ENCODE measurements at places on chromosomes 3 and 15.

DNA sequence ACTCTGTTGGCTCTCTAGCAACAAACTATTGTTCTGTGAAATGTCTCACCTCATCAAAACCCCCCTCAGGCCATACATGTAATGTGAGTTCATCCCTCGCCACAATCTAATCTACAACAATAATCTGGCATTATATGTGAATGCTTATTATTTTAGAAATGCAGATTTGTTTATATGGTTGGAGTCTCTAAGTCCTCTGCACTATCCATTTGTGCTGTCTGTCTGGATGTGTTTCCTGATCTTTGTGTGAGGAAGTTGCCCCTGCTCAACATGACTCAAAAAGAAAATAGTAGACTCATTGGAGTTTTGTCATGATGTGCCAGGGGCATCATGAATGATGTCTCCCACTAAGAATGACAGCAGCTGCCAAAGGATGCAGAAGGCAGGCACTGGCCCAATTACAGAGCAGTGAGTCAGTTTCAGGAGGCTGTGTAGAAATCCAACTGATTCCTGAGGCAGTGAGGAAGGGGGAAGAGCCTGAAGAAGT is 161.6 kb upstream of the PDZRN3 start:
- DNase-seq, result no peak

DNA sequence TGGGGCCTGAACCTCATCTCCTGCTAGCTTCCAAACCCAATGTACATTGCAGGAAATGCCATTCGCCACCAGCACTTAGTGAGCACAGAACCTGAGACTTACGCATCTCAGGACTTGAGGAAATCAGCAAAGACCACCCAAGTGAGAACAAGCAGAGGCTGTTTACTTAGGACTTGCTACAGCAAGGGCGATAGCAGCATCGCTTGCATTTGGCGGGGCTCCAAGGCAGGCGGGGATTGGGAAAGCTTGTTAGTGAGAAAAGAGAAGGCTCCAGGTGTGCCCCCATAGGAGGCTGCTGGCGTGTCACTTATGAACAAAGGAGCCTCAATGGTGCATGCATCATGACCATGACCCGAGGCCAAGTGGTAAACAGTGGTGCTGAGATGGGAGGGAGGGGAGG is 19.7 kb downstream of the SLC6A20 start:
- DNase-seq, result no peak

DNA sequence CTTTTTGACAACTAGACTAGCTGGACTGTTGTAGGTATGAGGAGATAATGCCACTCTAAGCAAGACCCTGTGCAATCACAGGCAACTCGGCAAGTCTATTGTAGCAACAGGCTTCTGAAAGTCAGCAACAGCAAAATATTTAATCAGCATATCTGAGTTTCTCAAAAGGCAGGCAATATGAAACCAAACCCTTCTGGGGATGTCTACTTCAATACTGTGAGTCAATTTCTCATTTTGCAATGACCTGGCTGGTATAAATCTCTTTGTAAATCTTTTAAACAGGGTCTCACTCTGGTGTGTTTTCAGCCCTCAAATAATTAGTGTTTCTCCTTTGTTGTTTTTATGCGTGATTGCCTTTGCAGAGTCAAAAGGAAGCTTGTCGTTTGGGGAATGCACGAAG is 1044.5 kb downstream of the NTRK3 start:
- no peak for DNase-seq

DNA sequence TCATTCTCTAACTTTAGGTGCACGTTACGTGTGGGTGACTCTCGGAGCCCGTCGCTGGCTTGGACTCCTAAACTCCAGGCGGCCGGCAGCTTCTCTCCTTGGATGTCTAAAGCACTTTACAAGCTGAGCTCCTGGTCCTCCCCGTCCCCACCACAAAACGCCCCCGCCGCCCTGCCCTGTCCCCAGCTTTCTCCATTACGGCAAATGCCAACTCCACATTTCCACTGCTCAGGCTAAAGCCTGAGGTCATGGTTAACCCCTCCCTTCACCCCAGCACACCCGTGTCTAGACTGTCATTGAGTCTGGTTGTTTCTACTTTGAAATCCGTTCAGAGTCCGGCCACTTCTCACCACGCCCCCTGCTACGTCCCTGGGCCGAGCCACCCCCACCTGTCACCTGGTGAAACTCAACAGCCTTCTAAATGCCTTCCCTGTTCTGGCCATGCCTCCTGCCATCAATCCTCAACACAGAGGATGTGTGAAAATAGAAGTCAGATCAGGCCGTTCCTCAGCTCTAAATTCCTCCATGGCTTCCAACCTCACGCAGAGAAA is 8.1 kb upstream of the PCSK6 start:
- no peak for DNase-seq

DNA sequence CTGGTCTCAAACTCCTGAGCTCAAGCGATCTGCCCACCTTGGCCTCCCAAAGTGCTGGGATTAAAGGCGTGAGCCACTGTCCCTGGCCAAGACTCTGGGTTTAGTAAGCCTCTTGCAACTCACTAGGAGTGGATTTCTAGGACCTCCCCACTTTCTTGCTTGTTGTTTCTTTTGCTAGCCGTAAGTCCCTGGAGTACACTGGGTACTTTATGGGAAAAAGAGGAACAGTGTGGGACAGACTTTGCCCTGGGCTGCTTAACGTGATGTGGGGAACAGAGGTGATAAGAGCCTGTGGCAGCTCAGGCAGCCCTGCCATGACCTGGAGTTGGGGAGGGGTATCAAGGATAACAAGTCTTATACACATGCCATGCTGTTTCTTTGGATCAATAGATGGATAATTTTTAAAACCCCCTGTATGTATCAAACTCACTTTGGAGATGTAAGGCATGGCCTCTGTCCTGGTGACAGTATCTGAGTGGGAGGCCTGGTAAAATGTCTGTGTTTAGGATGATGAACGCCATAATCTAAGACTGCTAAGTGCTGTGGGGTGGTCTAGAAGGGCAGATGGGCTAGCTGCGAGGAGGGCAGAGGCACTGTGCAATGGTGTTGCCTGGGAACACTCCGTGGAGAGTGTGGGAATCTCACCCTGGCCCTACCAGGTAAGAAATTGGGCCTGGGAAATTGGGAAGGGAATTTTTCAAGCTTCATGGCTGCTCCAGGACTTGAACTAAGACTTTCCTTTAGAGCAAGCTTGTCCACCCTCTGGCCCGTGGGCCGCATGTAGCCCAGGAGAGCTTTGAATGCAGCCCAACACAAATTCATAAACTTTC is 54.8 kb downstream of the SMAD3 start:
- no peak for DNase-seq

GRCh38 chr3:109851854-109852253 is 514.5 kb upstream of the DPPA4 start:
- no peak for DNase-seq

- no peak for DNase-seq
These were observed 14.7 kb upstream of the LRRFIP2 start for GRCh38 chr3:37189109-37189508.

GRCh38 chr3:188722963-188723362 is 448.8 kb upstream of the TPRG1 start:
- no peak for DNase-seq

GRCh38 chr3:135213822-135214221 is 418.8 kb downstream of the EPHB1 start:
- no peak for DNase-seq

GRCh38 chr15:82081914-82082762 is 36.3 kb upstream of the MEX3B start:
- DNase-seq, result no peak

DNA sequence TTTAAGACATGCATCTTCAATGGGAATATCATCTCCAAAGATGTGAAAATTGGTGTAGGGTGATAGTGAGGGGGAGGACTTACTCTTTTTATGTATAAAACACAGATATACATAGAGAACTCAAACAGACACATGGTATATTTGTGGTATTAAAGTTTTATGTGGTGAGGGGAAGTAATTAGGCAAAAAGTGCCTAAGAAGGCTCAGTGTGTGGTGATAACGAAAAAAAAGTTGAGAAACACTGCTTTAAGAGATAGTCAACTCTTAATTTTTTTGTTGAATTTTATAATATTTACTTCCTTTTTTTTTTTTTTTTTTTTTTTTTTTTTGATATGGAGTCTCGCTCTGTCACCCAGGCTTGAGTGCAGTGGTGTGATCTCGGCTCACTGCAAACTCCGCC is 174.2 kb upstream of the FRMD4B start:
- no peak for DNase-seq

GRCh38 chr3:52349611-52350395 is 33.7 kb downstream of the DNAH1 start:
- DNase-seq, result no peak

DNA sequence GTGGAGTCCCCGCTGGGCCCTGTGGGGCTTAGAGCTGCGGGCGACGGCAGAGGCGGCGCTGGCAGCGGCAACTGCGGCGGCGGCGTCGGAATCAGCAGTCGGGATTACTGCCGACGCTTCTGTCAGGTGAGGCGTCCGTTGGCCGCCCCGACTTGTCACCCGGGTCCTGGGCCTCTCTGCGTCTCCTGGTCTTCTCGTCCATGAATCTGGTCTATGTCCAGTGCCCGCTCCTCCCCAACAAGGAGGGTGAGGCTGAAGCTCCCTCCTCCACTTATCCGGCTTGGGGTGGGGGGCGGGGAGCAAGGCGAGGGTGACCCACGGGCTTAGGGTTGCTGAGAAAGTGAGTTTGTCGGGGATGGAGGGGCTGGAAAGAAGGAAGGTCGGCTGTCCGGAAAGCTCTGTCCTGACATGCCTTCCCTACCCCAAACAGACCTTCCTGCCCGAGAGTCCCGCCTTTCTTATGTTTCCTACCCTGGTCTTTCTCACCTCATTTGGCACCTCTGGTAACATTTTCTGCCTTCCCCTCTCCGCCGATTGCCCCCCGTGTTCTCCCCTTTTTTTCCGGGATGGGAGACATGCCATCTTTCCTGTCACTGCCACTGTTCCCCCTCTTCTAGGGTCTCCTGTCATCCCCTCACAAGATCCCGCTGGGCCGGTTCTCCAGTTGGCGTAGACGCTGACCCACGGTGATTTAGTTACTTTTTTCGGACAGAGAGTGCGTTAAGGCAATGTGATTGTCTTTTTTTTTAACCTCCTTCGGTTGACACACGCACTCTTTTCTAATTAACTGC is 520 bp downstream of the ZNF654 start:
- peak; percentile 6 for DNase-seq

DNA sequence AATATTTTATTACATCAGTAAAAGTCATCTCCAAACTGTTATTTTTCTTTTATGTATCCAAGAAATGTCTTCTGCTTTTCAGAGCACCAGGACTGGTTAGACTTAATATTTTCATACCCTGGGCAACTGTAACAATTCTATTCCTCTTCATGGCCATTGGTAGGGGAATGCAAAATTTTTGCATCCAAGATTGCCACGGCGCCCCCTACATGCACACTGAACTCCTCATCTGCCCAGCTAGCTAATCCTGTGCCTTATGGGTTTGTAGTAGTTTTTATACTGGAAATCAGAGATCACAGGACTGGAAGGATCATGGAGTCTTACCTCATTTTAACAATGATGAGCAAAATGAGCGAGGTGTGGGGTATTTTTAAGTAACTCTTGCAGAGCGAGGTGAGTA is 74.2 kb downstream of the CRTC3 start:
- DNase-seq, result no peak

DNA sequence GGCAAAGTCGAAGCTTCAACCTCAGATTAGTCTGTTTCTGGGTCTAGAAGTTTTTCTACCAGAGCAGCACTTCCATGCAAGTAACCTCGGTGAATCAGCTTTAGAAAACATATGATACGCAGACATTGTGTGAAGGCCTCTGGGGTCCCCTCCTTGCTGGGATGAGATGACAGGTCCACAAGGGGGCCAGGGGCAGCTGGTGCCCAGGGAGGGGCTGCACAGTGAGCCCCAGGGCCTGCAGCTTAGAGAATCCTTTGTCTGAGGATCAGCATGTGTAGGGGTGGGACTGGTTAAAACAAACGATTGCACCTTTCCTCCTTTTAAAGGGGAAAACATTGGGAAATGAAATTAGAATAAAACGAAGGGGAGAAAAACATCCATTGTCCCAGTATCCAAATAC is 47.5 kb upstream of the TLE3 start:
- DNase-seq, result no peak

GRCh38 chr3:133169331-133170068 is 131.3 kb downstream of the TMEM108 start:
- DNase-seq, result no peak

GRCh38 chr3:148202386-148202785 is 495.3 kb upstream of the AGTR1 start:
- DNase-seq, result no peak

DNA sequence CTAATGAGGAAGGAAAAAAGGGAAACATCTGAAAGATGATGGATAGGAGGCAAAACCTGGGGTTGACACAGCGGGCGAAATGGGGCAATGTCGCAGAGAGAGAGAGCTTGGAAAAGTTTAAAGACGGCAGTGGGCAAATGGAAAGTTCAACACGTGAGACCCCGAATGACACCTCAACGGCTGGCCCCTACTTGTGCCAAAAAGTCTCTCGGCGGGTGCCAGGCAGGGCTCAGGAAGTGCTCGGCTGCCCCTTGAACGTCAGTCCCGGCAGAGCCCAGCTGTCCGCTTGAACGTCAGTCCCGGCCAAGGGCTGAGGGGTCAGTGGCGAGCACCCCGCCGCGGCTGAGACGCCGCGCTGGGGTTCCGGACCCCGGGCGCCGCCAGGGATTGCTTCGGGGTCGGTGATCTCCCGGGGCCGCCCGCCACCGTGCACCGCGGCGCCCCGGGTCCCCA is 658 bp downstream of the EOGT start:
- no peak for DNase-seq

DNA sequence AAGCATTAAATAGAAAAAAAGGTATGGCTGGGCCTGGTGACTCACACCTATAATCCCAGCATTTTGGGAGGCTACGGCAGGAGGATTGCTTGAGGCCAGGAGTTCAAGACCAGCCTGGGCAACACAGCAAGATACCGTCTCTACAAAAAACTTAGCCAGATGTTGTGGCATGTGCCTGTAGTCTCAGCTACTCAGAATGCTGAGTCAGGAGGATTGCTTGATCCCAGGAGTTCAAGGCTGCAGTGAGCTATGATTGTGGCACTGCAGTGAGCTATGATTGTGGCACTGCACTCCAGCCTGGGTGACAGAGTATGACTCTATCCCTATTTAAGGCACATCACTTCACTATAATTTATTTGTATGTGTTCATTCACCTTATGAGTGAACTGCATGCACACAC is 54.3 kb downstream of the SLC4A7 start:
- no peak for DNase-seq

DNA sequence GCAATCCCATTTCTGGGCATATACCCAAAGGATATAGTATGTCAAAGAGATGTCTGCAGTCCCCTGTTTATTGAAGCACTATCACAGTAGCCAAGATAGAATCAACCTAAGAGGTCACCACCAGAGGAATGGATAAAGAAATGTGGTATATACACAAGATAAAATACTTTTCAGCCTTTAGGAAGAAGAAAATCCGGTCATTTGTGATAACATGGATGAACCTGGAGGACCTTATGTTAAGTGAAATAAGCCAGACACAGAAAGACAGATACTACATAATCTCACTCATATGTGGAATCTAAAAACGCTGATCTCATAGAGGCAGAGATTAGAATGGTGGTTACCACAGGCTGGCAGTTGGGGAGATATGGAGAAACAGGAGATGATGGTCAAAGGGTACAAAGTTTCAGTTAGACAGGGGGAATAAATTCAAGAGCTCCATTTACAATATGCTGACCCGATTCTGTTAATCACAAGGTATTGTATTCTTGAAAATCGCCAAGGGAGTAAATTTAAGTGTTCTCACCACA is 195.8 kb downstream of the MTHFS start:
- DNase-seq, result no peak

GRCh38 chr3:161081633-161082032 is 23.5 kb downstream of the B3GALNT1 start:
- DNase-seq, result no peak

Measured in naive B cell (primary cell).